ENCODE measurements at places on chromosomes 5 and 9.

DNA sequence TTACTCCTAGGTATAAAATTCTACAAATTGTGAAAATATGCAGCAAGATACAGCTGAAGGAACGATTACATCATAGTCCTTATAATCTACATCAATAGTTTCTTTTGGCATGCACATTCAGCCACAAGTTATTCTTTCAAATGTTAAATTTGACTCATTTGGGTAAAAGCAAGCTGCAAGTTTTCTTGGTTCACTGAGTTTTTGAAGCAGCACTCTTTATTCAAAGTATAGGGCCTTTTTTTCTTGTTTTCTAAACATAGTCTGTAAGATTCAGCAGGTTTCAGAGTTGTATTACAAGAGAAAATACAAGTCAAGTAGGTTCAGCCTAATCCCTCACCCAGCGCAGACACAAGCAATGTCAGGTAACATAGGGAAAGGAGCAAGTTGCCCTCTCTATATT, 981.5 kb downstream of the PTPRD start:
- no peak for DNase-seq

DNA sequence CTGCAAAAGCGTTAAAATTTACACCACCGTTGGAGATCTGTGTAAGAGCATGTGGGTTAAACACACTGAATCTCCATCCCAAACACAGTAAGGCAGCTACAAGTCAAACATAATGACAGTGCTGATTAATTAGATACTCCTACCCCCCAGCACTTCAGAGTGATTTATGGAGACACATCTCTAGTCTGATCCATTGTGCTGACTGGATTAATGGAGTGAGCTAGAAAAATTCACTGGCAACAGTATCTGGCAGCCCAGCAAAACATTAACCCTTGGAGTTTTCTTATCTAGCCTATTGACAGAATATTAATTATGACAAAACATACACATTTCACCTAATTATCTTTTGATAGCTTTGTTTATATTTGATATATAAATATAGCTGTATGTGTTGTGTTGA, 188.6 kb upstream of the ISL1 start:
- DNase-seq: peak; percentile 57

DNA sequence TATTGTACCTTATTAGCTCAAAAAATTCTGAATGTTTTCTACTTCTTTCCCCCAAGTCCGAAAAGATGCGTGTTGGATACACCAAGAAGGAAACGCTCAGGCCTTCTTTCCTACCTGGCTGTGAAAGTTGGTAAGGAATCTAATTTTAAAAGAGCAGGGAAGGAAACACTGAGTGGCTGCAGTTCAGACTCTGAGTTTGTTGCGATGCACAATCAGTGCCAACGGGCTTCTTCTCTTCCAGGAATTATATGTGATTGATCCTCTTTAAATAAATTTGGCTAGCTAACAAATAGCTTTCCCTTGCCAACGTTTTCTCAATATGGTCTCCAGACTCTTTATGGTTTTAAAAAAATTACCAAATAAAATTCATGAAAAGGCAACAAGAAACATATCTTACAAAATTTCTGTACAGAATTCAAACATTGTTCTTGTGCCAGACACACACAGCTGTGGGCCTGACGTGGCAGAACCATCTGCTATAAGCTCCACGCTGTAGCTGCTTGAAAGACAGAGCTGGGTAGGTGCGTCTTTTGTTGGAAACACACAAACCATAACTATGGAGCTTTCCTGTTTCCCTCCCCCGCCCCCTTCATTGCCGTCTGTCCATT, 493.1 kb downstream of the ZNF608 start:
- DNase-seq: no peak

GRCh38 chr5:111063709-111064322, 7.7 kb upstream of the TSLP start:
- no peak for DNase-seq

DNA sequence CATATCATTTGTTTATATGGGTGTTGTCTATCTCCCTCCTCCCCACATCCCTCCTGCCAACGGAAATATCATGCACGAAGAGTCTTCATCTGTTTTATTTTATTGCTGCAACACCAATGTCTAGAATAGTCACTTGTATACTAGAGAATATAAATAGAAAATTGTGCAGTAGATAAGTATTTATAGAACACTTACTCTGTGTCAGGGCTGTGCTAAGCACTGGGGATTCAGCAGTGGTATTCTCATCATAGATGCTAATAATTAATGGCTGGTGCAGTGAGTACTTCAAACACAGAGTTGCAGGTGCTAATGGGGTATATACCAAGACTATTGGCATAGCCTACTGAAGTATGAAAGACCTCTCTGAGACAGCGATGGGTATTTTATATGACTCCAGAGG, 353.5 kb upstream of the CDH6 start:
- no peak for DNase-seq

- no peak for DNase-seq
Measured at GRCh38 chr9:72958485-72959281, 5.8 kb upstream of the ALDH1A1 start.

GRCh38 chr5:84406111-84406510, 21.4 kb upstream of the EDIL3 start:
- no peak for DNase-seq

- DNase-seq: no peak
Measured at GRCh38 chr5:79124607-79125006, 13.0 kb downstream of the BHMT start.

- DNase-seq: no peak
Measured at GRCh38 chr9:6243746-6244145, 28.1 kb downstream of the IL33 start.

- peak; percentile 62 for DNase-seq
Measured at GRCh38 chr9:135797507-135798262, 95.7 kb downstream of the KCNT1 start.

DNA sequence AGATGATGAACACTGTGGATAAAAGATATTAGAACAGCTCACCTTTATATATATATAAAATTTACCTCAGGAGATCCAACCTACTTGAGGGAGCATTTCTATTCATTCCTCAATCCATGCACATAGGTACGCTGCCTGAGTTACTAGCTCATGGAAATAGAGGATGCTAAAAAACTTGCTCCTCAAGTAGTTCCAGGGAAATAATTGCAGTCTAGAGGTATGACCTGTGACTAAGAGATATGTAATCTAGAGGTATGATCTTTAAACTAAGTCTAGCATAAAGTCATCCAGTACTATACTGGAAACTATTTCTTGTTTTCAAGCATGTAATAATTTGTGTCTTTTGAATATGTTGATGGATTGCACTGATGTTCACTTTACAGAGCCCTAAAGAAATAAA, 471.2 kb downstream of the TAF11L14 start:
- DNase-seq: no peak

DNA sequence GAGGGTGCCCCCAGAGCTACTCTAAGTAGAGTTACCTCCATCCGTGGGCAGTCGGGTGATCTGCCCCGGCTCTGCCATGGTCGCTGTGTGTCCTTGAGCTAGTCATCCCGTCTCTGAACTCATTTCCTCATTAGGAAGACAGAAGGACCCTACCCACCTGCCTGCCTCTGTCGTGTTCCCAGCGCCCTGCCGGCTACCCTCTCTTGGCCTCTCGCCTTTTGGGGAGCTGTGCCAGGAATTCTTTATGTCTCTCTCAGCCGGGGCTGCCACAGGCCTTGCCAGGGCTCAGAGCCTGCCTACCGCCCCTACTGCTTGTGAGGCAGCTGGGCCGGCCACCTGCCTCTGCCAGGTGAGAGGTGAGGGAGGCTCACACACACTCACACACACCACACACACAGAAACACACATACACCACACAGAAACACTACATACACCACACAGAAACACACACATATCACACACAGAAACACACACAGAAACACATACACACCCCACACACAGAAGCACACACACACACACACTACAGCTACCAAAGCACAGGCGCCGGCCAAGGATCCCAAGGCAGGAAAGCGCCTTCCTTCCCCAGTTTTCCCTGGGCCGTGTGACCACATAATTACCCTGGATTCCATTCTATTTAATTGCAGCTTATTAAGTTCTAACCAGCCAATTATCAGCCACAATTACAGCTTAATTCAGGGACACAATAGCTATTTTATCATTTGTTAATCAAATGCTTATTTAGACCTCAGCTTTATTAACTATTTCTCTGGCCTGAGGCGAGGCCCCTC, 41.7 kb downstream of the UNC5A start:
- DNase-seq: no peak

DNA sequence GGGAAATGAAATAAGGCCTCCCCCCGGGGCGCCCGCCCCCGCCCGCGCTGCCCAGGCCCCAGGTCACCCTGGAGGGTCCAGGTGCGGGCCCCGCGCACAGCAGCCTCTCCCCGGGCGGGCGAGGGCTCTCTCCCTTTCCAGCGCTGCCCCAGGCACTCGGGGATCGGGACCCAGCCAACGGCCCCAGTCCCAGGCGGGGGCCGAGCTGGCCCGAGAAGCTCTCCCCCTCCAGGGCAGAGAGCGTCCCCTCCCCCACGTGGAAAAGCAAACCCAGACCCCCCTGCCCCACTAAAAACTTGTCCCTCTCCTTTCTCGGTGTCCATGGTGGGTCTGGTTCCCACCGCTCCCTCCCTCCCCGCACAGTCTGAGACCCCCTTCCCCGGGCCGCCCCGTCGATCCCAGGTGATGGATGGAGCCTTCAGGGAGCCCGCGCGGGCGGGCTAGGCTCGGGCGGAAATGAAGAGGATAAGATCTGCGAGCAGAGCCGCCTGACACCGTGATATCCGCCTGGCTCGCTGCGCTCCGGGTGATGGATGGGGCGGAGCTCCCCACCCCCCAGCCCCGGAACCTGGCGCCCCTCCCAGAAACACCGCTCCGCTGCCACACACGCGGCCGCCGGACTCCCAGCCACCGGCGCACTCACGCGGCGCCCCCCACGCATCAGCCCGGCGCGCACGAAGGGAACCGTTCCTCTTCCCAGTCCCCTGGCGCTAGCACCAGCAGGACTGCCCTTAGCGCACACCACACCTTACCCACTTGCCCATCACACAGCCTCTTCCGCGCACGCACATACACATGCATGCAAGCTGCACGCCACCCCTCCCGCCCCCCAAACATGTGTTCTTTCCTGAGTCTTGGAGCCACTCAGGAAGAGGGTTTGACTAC, 81.7 kb upstream of the ZBTB43 start:
- no peak for DNase-seq

DNA sequence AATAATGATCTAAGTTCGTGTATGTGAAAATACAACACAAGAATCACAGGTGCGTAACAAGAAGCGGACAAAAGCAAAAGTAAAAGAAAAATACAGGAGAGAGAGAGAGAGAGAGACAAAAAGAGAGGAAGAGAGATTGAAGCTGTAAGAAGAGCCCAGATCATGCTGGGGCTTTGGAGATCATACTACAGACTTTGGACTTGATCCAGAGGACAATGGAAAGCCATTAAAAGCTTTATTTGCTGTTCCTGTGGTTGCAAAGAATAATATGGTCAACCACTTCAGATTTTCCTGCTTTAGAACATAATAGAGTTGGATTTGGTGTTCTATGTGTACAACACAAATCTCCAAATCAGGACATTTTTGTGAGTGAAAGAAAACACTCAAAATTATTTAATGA, 561.4 kb downstream of the CAAP1 start:
- peak; percentile 52 for DNase-seq

GRCh38 chr5:170570476-170570875, 66.7 kb downstream of the KCNIP1 start:
- no peak for DNase-seq

- DNase-seq: no peak
Measured at GRCh38 chr9:22204240-22204639, 195.1 kb upstream of the CDKN2B start.

GRCh38 chr5:122835681-122836080, 9.7 kb upstream of the SNX24 start:
- DNase-seq: no peak

DNA sequence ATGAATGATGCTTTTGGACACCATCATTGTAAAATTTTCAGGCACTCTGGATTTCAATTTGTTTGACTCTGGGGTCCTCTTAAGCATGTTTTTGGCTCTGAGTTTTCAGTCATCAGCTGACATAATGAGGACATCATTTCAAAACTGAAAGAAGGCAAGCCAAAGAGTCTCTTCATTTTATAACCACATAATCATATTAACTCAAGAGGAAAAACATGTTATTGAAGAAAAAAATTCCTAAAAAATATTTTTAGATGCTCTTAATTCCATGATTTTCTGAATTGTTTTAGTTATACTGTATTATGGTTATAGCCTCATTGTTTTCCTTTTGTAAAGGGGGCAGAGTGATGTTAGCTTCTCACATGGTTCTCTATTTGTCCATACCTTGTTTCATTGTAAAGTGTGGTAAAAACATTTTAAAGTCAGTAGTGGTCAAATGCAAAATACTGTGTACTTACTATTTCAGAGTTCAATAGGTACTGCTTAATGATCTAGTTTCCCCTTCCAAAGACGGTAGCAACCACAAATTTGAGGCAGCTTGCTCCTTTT, 472.1 kb downstream of the DMRT2 start:
- DNase-seq: no peak

DNA sequence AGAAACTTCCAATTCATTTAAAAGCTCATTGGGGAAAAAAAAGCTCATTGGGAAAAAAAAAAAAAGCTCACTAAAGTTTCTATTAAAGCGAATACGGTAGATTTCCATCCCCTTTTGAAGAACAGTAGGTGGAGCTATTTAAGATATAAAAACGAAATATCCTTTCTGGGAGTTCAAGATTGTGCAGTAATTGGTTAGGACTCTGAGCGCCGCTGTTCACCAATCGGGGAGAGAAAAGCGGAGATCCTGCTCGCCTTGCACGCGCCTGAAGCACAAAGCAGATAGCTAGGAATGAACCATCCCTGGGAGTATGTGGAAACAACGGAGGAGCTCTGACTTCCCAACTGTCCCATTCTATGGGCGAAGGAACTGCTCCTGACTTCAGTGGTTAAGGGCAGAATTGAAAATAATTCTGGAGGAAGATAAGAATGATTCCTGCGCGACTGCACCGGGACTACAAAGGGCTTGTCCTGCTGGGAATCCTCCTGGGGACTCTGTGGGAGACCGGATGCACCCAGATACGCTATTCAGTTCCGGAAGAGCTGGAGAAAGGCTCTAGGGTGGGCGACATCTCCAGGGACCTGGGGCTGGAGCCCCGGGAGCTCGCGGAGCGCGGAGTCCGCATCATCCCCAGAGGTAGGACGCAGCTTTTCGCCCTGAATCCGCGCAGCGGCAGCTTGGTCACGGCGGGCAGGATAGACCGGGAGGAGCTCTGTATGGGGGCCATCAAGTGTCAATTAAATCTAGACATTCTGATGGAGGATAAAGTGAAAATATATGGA, at the start of gene PCDHGA12:
TSS of gene PCDHGA12 (plus strand) at position 176 of the 782 bp plus-strand sequence. CDS start at position 429, 253 bp downstream.
- no peak for DNase-seq
